HL-60 (cell line): ENCODE measurements at places on chromosomes 7 and 10.

DNA sequence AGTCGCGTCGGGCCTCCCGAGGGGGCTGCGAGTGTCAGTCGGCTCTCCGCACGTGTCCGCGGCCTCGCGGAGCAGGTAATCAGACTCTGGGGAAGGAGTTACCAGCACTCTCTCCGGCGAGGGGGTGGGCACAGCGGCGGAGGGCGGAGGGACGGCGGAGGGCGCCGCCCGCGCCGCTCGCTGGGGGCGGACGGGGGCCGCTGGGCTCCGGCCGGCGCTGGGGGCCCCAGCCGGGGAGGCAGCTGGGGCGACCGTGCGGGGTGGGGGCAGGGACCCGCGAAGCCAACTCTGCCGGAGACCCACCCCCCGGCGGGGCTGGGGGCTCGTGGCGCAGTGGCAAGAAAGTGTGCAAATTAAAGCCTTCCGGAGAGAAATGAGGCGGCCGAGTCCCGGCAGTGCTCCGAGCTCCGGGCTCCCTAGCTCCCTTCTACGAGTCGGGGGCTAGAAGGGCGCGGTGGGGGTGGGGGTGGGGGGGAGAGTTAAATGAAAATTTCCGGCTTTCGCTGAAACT is at the start of gene CDK6:
CDK6 (minus strand) TSS at position 85 of the 511 bp plus-strand sequence. CDS start 3,250 bp downstream, outside the sequence.
- DNase-seq = peak; percentile 70

DNA sequence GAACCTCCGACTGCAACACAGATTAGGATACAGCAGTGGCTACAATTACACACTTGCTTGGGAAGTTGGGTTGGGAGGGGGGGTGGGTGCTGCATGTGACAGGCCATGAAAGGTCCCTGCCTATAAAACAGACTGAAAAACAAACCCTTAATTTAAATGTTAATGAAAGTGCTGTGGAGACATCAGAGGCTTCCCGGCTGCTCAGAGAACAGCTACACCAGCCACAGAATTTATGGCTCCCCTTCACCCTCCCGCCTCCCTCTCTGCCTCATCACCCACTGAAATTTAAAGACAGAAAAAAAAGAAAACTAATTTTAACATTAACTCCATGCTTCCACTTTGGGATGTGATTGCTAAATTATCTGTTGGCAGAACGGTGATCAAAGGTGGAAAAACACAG is 34.7 kb downstream of the FBXW4 start:
- DNase-seq = no peak

GRCh38 chr10:131738396-131738735 is 162.4 kb upstream of the PPP2R2D start:
- no peak for DNase-seq

- DNase-seq = no peak
Observed at GRCh38 chr7:49398236-49398635, 375.2 kb upstream of the VWC2 start.

GRCh38 chr10:112456533-112456932 is 9.5 kb downstream of the VTI1A start:
- DNase-seq = no peak

- DNase-seq = peak; percentile 46
Observed at GRCh38 chr7:27165089-27165995, at the start of gene HOXA9. Gene HOXA9 (minus strand): TSS chr7:27165537. CDS start chr7:27165457, 80 bp downstream.

DNA sequence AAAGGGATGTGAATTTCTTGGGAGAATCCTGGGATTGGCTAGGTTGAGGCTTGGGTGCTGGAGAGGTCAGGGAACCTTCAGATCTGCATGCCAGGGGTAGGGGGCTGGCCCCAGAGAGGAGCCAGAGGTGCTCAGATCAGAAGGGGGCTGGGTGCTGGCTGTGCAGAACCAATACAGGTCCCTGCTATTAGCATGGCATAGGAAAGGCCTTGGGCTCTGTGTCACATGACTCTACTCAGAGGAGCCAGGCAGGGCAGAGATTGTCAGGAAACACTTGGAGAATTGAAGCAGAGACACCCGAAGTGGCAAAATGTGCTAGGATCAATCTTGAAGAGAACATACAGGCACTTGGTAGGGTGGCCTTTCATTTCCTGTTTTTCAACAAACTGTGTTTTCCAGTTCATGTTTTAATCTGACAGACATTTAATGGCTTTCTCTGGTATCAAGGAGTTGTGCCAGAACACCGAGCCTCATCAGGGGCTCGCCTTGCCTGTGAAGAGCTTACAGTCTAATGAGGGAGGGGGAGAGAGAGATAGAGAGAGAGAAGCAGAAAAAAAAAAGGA is 498.9 kb downstream of the RPS24 start:
- no peak for DNase-seq

- peak; percentile 4 for DNase-seq
Observed at GRCh38 chr10:100100651-100101184, 19.0 kb upstream of the CPN1 start.

DNA sequence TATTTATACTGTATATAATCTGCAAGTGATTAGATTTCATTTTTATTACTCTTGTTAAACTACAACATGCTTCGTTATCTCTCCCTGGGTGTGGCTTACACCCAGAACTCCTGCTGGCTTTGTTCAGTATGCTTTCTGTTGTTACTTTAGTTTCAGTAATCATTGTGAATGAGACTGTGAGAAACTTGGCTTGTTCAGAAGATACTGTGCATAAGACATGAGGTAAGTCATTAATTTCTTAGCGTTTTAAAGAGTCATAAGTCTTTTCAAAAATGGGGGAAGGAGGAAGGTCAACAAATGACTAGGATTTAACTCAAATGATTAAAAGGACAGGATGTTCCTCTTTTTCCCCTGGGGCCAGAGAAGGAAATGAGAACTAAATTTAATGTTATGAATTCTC is 11.6 kb upstream of the ADD3 start:
- DNase-seq = no peak

DNA sequence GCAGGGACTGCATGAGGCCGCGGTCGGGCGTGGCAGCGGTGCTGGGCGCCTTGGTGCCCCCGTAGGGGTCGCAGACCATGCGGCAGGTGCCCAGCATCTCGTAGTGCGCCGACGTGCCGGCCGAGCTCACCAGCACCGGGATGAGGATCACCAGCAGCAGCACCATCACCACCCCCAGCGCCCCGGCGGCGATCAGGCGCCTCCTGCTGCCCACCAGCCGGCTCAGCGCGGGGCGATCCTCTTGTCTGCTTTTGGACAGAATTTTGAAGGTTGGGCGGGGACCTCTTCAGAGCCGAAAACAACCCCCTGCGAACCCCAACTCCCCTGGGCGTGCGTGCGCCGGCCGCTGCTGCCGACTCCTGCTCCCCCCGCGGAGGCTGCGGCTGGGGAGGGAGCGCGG is 779 bp downstream of the C1QL3 start:
- no peak for DNase-seq

GRCh38 chr7:29127527-29127926 is 18.8 kb downstream of the CPVL start:
- DNase-seq = no peak
